Neural crest cell (in vitro differentiated cells): ENCODE measurements at places on chromosomes 4 and X.

DNA sequence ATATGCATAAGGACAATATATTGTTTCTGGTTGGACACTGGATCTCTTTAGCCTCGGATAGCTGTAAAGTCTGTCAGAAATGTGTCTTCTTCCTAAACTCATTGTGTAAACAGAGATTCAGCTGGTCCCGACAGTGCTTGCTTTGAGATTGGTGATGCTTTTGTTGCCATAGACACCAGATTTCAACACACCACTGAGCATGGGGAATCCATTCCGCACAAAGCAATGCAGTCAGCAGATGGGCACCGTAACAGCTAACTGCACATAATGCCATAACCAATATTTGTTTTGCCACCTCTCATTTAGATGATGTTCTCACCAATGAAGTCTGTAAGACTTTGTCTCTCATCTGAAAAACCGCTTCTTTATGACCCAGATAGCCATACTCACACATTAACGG lies 33.3 kb upstream of the FAM47C start:
- H3K36me3 ChIP-seq = no peaks in the 10 kb centered on the region
- H3K27me3 ChIP-seq = peaks cover 17% of the 10 kb centered on the region
- no peak overlapping the region for H3K27ac ChIP-seq
- H3K4me1 ChIP-seq = no peaks in the 10 kb centered on the region

- H3K36me3 ChIP-seq = no peaks in the 10 kb centered on the region
- no peaks in the 10 kb centered on the region for H3K27me3 ChIP-seq
- H3K4me3 ChIP-seq = no peak overlapping the region
- no peak for DNase-seq
- H3K4me1 ChIP-seq = no peaks in the 10 kb centered on the region
- H3K27ac ChIP-seq = no peak overlapping the region
These were observed 305.7 kb downstream of the ARHGAP24 start for GRCh38 chr4:85780664-85781063.

GRCh38 chr4:145792429-145792828 lies 112.5 kb downstream of the C4orf51 start:
- H3K4me1 ChIP-seq = peaks cover 5% of the 10 kb centered on the region
- H3K4me3 ChIP-seq = no peak overlapping the region
- no peaks in the 10 kb centered on the region for H3K27me3 ChIP-seq
- H3K36me3 ChIP-seq = peaks cover 3% of the 10 kb centered on the region
- DNase-seq = no peak
- H3K27ac ChIP-seq = no peak overlapping the region

DNA sequence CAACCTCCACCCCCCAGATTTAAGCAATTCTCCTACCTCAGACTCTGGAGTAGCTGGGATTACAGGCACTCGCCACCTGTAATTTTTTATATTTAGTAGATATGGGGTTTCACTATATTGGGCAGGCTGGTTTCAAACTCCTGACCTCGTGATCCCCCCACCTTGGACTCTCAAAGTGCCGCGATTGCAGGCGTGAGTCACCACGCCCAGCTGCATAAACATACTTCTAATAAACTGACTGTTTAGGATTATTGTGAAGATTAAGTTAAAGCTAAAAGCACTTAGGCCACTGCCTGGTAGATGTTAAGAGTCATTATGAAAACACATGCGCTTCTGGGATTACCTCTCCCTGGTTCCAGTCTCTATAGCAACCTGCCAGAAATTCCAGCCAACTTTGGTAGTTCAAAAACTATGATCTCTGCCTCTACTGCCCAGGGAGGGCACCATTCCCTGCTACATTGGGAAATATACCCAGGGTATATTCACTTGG lies 30.2 kb upstream of the GRIA3 start:
- no peaks in the 10 kb centered on the region for H3K36me3 ChIP-seq
- H3K4me1 ChIP-seq = no peaks in the 10 kb centered on the region
- no peak for DNase-seq
- H3K4me3 ChIP-seq = no peak overlapping the region
- H3K27me3 ChIP-seq = no peaks in the 10 kb centered on the region

- no peak overlapping the region for H3K27ac ChIP-seq
- peaks cover 19% of the 10 kb centered on the region for H3K4me1 ChIP-seq
- H3K4me3 ChIP-seq = no peak overlapping the region
These were observed 298.9 kb downstream of the PDGFC start for GRCh38 chr4:156672492-156673305.

GRCh38 chr4:1998296-1998695 lies 10.5 kb downstream of the NELFA start:
- DNase-seq = no peak
- H3K27me3 ChIP-seq = no peaks in the 10 kb centered on the region
- H3K27ac ChIP-seq = no peak overlapping the region
- no peak overlapping the region for H3K4me3 ChIP-seq
- peaks cover 6% of the 10 kb centered on the region for H3K4me1 ChIP-seq

DNA sequence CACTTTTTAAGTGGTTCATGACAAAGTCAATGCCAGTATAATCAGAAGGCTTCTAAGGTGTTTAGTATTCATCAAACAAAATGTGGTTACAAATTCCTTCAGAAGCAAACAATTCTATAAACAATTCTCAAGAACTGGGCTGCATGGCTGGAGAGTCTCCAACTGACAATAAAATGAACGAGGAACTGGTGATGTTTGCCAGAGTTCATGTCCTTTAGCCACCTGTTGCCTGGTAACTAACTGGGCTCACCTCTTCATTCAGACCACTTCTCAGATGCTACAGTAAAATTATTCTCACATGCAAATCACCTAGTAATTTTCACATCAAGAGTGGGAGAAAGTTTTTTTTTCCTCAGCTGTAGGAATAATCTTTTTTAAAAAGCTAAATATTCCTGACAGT lies 53.3 kb downstream of the CAMK2D start:
- H3K4me3 ChIP-seq = no peak overlapping the region
- no peaks in the 10 kb centered on the region for H3K4me1 ChIP-seq
- no peaks in the 10 kb centered on the region for H3K27me3 ChIP-seq
- DNase-seq = no peak
- no peaks in the 10 kb centered on the region for H3K36me3 ChIP-seq

DNA sequence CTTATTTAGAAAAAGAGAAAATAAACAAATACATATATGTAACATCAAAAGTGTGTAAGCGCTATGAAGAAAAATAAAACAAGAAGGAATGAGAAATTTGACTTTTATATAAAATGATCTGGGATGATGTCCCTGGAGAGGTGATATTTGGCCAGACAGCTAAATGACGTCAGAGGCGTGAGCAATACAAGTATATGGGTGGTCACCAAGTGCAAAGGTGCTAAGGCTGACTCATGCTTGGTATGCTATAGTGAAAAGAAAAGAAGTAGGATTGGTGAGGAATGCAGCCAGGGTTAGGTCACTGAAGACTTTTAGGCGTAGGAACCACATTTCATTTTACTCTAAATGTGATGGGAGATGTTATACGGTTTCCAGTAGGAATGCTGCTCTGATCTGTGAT lies 1049.1 kb upstream of the TENM3 start:
- no peaks in the 10 kb centered on the region for H3K27me3 ChIP-seq
- DNase-seq = no peak
- H3K4me1 ChIP-seq = peaks cover 19% of the 10 kb centered on the region

DNA sequence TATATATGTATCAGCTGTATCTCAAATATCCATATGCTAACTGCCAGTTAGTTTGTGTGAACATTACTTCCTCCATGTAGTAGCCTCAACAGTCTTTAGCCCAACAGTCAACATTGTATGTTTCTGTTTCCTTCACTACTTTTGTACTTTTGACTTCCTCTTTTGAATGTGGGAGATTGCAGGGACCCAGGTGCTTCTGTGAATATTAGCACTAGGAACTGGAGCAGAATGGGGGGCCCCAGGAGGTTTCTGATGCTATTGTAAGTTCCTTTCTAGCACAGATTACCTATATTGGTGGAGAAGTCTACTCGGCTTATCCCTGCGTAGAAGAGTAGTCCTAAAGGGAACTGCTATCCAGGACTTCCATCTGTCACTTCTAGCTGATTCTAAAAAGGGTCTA lies 2.3 kb downstream of the PLAC8 start:
- peaks cover 21% of the 10 kb centered on the region for H3K4me1 ChIP-seq
- peak overlapping the region; percentile 9 for H3K4me3 ChIP-seq
- H3K27ac ChIP-seq = no peak overlapping the region
- H3K27me3 ChIP-seq = peaks cover 26% of the 10 kb centered on the region
- no peak for DNase-seq
- H3K36me3 ChIP-seq = no peaks in the 10 kb centered on the region

GRCh38 chr4:168306476-168306875 lies 12.1 kb downstream of the DDX60 start:
- no peaks in the 10 kb centered on the region for H3K27me3 ChIP-seq
- no peak overlapping the region for H3K27ac ChIP-seq
- no peaks in the 10 kb centered on the region for H3K36me3 ChIP-seq
- H3K4me3 ChIP-seq = no peak overlapping the region
- H3K4me1 ChIP-seq = peaks cover 6% of the 10 kb centered on the region

- H3K27me3 ChIP-seq = peaks cover 9% of the 10 kb centered on the region
- no peak for DNase-seq
- no peaks in the 10 kb centered on the region for H3K36me3 ChIP-seq
These were observed 95.8 kb upstream of the ELOVL6 start for GRCh38 chr4:110294165-110294564.

DNA sequence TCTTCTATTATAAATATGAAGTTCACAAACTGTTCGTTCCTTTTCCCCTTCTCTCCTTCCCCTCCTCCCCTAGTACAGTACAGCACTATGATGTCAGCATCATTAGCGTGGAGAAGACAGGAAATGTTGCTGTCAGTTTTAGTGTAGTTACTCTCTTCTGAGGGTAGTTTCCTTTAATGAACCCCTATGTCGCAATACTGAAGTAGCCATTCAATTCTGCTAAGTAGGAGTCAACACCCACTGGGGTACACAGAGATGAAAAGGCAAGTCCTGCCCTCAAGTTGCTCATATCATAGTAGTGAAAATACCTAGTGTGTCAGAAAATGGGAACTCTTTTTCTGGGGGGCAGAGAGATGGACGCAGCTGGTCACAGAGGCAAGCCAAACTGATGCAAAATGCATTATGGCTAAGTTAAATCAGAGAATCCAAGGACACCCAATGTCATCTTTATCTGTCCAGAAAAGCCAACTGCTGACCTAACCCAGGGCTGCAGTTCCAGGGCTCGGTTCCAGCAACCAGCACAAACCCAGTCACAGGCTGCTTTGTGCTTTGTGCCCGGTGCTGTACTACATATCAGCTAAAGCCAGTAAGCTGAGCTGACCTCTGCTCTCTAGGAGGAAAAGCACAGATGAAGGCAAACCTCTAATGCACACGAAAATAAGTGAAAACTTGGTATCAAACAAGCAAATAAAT lies 31.5 kb downstream of the GRIA3 start:
- no peaks in the 10 kb centered on the region for H3K27me3 ChIP-seq
- no peaks in the 10 kb centered on the region for H3K36me3 ChIP-seq
- H3K4me1 ChIP-seq = no peaks in the 10 kb centered on the region
- no peak overlapping the region for H3K27ac ChIP-seq

DNA sequence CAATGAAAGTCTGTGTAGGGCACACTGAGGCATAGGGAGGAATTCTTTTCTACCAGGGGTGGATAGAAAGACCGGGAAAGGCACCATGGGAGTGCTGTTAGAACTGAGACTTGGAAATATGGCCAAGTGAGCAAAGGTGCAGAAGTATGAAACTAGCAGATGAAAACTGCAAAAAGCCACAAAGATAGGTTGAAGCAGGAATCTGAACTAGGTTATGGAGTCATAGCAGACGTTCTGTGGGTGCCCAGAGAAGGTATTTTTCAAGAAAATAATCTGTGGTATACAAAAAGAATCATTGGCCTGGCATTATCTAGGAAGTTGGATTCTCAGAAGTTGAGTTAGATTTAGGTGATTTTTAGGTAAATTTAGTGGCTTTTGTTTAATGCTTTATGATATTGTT lies 48.5 kb downstream of the SMAD1 start:
- H3K4me1 ChIP-seq = peaks cover 9% of the 10 kb centered on the region
- no peak overlapping the region for H3K27ac ChIP-seq
- peaks cover 4% of the 10 kb centered on the region for H3K36me3 ChIP-seq
- DNase-seq = no peak
- no peaks in the 10 kb centered on the region for H3K27me3 ChIP-seq

DNA sequence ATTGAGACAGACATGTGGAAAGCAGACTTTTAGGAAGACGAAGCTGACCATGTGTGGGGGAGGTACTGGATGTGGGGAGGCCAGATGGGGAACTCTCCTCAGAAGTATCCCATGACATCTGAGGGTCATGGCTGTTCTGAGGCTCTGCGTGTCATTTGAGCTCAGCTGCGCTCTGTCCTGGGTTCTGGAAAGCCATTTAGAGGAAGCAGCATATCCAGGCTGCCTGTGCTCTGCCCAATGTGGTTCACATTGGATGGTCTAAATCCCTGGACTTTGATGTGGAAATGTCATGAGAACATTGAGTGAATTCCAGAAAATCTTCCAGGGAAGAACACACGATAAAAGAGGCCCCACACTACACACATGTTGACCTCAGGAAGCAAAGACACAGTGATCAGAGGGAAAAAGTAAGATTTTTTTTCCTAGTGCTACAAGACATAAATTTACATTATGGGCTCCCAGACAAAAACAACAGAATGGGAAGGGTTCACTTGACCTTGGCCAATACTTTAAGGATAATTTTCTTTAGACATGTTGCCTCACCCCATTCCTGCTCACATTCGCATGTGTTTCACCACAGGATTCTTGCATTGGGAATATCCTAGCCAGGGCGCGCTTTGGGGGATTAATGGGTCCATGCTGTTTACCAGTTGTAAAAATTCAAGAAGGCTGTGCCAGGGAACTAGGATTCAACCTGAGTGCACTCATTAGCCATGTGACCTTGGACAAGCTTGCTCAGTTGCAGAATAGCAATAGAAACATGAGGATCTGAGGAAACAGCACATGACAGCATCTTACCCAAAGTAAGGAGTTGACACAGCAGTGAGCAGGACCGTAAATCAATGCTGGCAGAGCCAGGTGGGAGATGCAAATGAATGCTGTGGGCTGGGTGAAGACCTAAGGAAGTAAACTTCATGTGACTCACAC lies 73.2 kb upstream of the C1QTNF7 start:
- DNase-seq = no peak
- H3K4me3 ChIP-seq = no peak overlapping the region
- H3K27ac ChIP-seq = no peak overlapping the region
- no peaks in the 10 kb centered on the region for H3K36me3 ChIP-seq
- peaks cover 15% of the 10 kb centered on the region for H3K4me1 ChIP-seq
